ENCODE measurements at places on chromosomes 3 and 15.

- DNase-seq, result no peak
Observed at GRCh38 chr3:46463120-46463867, 1.4 kb downstream of the LTF start.

- DNase-seq, result no peak
Observed at GRCh38 chr3:172832983-172833382, 82.5 kb downstream of the ECT2 start.

DNA sequence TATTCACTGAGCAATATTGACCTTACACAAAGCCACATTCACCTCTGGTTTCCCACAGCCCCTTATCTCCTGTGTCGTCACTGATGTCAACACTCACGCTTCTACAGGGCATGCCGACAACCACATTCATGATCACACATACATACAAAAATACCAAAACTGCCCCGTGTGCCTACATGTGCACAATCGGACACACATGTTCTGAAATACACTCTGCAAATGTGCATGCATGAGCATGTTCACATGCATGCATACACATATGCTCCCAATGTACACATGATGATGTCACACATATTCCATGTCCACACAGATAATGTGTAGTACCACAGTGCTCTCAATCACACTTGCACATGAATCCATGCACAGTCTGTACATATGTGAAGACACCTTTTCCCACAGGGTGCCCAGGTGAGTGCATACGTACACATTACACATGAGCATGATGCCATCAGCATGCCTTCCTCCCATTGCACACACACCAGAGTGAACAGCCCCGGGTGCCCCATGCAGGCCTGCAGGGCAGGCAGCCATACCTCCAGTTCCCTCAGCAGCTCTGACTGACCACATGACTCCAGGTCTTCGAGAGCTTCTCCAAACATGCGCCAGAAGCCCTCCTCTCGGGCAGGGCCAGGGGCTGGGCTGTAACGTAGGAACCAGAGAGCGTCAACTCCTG lies 37.0 kb downstream of the GRIP2 start:
- DNase-seq, result no peak

GRCh38 chr3:140540262-140540661 lies 137.6 kb upstream of the TRIM42 start:
- no peak for DNase-seq

GRCh38 chr3:69452295-69452694 lies 66.4 kb upstream of the FRMD4B start:
- no peak for DNase-seq

DNA sequence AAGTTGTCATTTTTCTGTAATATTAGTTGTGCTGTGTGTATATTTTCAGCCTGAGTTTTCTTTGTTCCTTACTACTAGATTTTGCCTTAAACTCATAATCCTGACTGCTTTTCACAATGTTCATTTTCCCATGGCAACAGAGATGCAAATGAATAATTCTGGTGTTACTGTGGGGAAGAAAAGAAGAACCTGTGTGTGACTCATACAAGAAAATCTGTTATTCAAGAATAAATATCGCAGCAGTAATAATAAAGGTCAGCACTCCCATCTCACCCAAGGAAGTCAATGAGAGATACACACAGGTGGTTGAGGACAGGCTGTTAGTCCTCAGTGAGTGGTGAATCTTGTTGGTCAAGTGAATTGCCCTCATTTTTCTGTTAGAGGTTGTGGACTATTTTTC lies 656.6 kb upstream of the NAALADL2 start:
- no peak for DNase-seq

- DNase-seq, result no peak
Observed at GRCh38 chr3:94310341-94311135, 247.7 kb downstream of the NSUN3 start.

DNA sequence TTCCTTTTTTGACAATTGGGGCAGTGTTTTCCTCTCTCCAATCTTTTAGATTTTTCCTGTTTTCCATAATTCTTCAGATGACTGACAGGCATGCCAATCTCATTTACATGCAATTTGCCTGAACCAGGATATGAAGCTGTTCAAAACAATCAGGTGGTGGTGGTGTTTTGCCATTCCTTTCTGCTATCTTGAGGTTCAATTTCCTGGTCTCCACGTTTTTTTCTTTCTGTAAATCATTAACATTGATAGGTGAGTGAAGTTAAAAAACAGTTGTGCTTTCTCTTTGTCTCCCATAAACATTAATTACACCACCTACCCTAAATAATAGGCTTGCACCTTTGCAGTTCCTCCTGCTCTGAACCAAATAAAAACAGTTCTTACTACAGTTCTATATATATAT lies 49.1 kb downstream of the C2CD4A start:
- DNase-seq, result no peak

- DNase-seq, result no peak
Observed at GRCh38 chr3:50359760-50360110, 414 bp upstream of the TMEM115 start.

DNA sequence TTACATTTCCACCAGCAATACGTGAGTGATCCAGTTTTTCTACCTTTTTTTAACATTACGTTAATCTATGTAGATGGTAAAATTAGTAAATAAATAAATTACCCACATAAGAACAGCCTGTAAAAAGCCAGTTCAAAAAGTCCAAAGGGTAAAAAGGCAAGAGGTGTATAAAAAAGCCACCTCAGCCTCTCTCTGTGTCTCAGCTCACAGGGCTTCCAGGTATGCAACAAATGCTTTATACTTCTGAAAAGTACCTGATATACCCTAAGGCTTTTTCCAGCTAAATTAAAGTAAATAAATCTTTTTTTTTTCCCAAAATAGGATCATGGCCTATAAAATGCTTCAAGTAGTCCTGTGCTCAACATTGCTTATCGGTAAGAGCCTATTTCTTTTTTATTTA lies at the start of gene C3orf85:
TSS of gene C3orf85 (plus strand) at position 197 of the 400 bp plus-strand sequence. CDS start at position 326, 129 bp downstream.
- DNase-seq, result no peak

DNA sequence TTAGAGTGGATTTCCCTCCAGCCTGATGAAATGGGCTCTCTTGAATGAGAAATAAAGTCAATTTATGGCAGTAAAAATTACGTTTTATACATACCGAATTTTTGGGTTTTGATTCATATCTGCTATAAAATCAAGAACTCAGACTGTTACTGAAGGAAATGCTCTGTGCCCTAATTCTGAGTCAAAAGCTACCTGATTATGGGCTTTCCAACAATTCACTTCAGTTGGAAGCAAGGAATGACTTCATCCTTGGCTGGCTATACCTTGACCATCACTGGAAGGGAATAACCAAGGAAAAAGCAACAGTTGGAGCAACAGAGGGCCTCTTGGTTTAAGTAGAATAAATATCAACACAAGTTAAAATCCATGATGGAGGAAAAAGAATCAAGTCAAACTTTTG lies 88.6 kb downstream of the ZNF385D start:
- no peak for DNase-seq

- peak; percentile 23 for DNase-seq
Observed at GRCh38 chr15:74826364-74826819, at the start of gene CPLX3. Gene CPLX3, plus strand, starts transcription at chr15:74826627. Its CDS starts 77 bp downstream, at chr15:74826704.

- no peak for DNase-seq
Observed at GRCh38 chr3:29347412-29347811, 66.5 kb downstream of the RBMS3 start.

All from CD4-positive, alpha-beta T cell treated with Interleukin-2 at 100 ng/mL for 4 hours (primary cell).